Karpas-422 (cell line): ENCODE measurements at places on chromosomes 11 and 22. TPM values are rescaled to one million over a fixed set of nuclear protein-coding genes. Genes with fewer than 3 reads are reported as not detected.

DNA sequence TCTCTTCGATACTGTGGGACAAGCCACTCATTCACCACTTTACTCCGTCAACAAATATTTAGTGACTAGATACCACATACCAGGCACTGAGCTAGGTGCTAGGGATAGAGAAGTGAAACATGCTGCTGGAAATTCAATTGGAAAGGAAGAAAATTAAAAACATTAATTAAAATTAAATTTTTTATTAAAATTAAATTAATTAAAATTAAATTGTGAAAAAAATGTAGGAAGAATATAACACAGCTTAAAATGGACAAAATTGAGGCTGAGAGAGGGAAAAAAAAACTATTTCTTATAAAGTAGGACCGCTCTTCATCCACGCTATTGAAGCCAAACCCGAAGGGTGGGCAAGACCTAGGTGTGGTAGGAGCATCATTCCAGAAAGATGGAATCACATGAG is 23.6 kb upstream of the LRRC55 start:
- no peak for DNase-seq
- H3K27me3 ChIP-seq, result no peaks in the 10 kb centered on the region
- no peaks in the 10 kb centered on the region for H3K36me3 ChIP-seq
- no peak overlapping the region for H3K4me3 ChIP-seq
- H3K4me1 ChIP-seq, result peaks cover 8% of the 10 kb centered on the region
- H3K27ac ChIP-seq, result no peak overlapping the region

- no peak overlapping the region for H3K27ac ChIP-seq
- no peak for DNase-seq
- peaks cover 14% of the 10 kb centered on the region for H3K4me1 ChIP-seq
- no peaks in the 10 kb centered on the region for H3K27me3 ChIP-seq
- no peak overlapping the region for H3K4me3 ChIP-seq
- H3K36me3 ChIP-seq, result no peaks in the 10 kb centered on the region
Measured at GRCh38 chr11:130804306-130805076, 111.8 kb downstream of the SNX19 start.

GRCh38 chr11:121225382-121225781 is 67.2 kb upstream of the SC5D start:
- no peak overlapping the region for H3K4me3 ChIP-seq
- no peaks in the 10 kb centered on the region for H3K27me3 ChIP-seq
- H3K27ac ChIP-seq, result no peak overlapping the region

DNA sequence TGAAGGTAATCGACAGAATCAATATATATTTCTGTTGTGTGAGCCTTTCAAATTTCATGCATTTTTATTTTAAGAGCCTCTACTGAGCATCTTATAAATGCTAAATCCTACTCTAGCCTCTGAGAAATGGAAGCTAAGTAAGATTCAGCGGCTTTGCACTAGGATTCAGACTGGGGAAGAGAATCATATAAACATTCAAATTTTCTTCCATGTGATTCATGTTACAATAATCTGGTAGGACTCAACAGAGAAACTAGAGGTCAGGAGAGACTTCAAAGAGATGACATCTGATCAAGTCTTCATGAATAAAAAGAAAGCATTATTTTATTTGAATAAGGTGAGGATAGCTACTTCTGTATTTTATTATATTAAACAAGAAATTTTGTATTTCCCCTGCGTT is 538.9 kb downstream of the DLG2 start:
- H3K27ac ChIP-seq, result no peak overlapping the region
- H3K36me3 ChIP-seq, result no peaks in the 10 kb centered on the region
- no peaks in the 10 kb centered on the region for H3K27me3 ChIP-seq
- H3K4me1 ChIP-seq, result no peaks in the 10 kb centered on the region

GRCh38 chr11:73234471-73235181 is 16.5 kb downstream of the P2RY2 start:
- no peaks in the 10 kb centered on the region for H3K4me1 ChIP-seq
- DNase-seq, result no peak
- H3K36me3 ChIP-seq, result no peaks in the 10 kb centered on the region
- H3K4me3 ChIP-seq, result no peak overlapping the region

The OR5M3 gene
- not detected in 2 replicates for total RNA-seq

DNA sequence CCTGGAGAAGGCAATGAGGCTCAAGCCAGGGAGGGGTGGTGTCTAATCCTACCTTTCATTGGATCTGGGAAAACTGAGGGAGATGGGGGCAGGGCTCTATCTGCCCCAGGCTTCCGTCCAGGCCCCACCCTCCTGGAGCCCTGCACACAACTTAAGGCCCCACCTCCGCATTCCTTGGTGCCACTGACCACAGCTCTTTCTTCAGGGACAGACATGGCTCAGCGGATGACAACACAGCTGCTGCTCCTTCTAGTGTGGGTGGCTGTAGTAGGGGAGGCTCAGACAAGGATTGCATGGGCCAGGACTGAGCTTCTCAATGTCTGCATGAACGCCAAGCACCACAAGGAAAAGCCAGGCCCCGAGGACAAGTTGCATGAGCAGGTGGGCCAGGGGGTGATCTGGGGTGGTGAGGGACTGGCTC is at the start of gene FOLR1:
Gene FOLR1, plus strand, starts transcription at position 180 of the 421 bp plus-strand sequence. Its CDS starts 34 bp downstream, at position 214.
- no peaks in the 10 kb centered on the region for H3K4me1 ChIP-seq
- no peaks in the 10 kb centered on the region for H3K36me3 ChIP-seq
- H3K27ac ChIP-seq, result no peak within 1 kb of the TSS
- H3K4me3 ChIP-seq, result no peak within 1 kb of the TSS

The LSP1 gene
- 46.9 and 115 TPM in 2 replicates for total RNA-seq

The GGTLC3 gene
- not detected in 2 replicates for total RNA-seq

DNA sequence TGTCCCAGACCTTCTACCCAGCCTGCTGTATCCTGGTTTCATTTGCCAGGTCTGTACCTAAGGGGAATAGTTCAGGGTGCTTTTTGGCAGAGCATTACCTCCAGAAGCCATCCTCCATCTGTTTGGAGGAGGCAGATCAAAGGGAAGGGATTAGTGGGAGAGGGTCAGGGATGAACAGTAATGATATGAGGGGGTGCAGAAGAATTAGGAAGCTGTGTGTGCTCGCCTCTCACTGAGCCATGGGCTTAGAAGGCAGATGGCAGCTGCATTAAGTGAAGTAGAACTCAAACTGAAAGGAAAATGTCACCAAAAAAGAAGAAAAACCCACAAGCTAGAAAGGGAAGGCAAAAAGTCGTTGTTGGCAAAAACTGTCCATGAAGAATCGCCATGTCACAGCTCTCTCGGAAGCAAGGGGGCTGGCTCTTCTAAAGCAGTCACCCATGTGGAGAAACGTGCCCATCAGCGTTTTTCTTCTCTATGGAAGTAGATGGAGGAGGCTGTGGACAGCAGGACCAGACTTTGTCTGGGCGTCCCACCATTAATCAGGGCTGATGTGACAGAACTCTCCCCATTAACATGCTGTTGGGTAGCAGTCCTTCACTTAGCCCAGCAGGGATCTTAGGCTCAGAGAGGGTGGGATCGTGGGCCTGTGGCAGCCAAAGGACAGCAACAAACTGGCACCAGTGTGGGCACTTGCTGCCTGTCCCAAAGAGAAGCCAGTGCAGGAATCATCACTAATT is 46.8 kb downstream of the CEP164 start:
- no peak for DNase-seq
- no peak overlapping the region for H3K4me3 ChIP-seq

The MMP20 gene
- total RNA-seq, result not detected in 2 replicates

GRCh38 chr11:72160319-72160718 is 24.8 kb downstream of the FOLR3 start:
- no peaks in the 10 kb centered on the region for H3K27me3 ChIP-seq
- H3K36me3 ChIP-seq, result no peaks in the 10 kb centered on the region
- no peaks in the 10 kb centered on the region for H3K4me1 ChIP-seq
- H3K27ac ChIP-seq, result no peak overlapping the region

The FJX1 gene
- not detected in 2 replicates for total RNA-seq

DNA sequence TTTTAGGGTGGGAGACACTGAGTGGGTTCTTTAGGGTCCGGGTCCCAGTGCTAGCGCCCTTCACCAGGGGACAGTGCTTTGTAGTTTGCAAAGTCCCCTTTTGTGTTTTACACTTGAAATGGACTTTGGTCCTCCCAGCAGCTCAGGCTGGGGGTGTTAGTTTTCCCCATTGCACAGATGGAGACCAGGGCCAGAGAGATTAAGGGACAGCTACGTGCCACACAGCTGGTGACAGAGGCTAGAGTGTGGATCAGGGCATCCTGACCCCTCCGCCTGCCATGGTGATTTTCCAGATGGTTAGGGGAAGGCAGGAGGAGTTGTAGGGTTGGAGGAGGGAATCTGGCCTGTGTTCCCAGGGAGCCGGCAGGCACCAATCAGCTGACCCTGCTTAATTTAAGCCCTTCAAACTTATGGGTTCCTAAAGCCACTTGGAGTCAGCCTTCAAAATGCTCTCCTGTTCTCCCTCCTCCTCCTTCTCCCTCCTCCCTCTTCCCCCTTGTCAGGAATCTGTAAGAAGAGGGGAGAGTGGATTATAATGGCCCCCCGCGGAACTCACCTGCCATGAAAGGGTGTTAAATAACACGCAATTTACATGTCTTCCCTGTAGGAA is 22.5 kb upstream of the MPPED1 start:
- no peaks in the 10 kb centered on the region for H3K27me3 ChIP-seq
- H3K4me3 ChIP-seq, result no peak overlapping the region
- no peak for DNase-seq
- H3K36me3 ChIP-seq, result no peaks in the 10 kb centered on the region

- H3K4me3 ChIP-seq, result no peak overlapping the region
- no peak overlapping the region for H3K27ac ChIP-seq
- DNase-seq, result no peak
- H3K36me3 ChIP-seq, result no peaks in the 10 kb centered on the region
- H3K27me3 ChIP-seq, result no peaks in the 10 kb centered on the region
Measured at GRCh38 chr11:119483881-119484371, 61.0 kb upstream of the THY1 start.

GRCh38 chr11:65069217-65069616 is 10.9 kb upstream of the NAALADL1 start:
- H3K27me3 ChIP-seq, result no peaks in the 10 kb centered on the region
- H3K36me3 ChIP-seq, result no peaks in the 10 kb centered on the region
- no peak overlapping the region for H3K27ac ChIP-seq
- DNase-seq, result no peak
- no peak overlapping the region for H3K4me3 ChIP-seq

DNA sequence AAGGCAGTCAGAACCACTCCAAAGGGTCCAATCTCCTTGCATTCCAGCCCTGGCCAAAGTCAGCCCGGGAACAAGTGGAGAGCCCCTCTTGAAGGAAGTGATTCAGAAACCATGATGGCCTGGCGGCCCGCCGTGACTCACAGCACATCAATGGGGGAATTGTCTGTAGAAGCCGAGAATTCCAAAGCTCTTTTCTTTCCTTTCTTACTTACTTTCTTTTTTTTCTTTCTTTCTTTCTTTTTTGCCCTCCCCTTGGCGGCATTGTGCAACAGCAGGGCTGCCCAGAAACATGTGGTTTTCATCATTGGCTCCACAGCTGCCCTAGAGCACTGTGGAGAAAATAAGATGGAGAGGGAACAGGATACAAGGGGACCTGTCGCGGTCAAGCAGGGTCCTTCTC is 140.2 kb upstream of the TIMP3 start:
- no peaks in the 10 kb centered on the region for H3K36me3 ChIP-seq
- H3K27ac ChIP-seq, result no peak overlapping the region
- no peaks in the 10 kb centered on the region for H3K27me3 ChIP-seq
- DNase-seq, result no peak

- H3K4me3 ChIP-seq, result no peak overlapping the region
- no peaks in the 10 kb centered on the region for H3K27me3 ChIP-seq
- H3K27ac ChIP-seq, result no peak overlapping the region
- no peaks in the 10 kb centered on the region for H3K4me1 ChIP-seq
- DNase-seq, result no peak
Measured at GRCh38 chr11:100484948-100485347, 202.1 kb upstream of the ARHGAP42 start.

The GGTLC2 gene
- not detected in 2 replicates for total RNA-seq

The SLC29A2 gene
- 0.15 and 0.90 TPM in 2 replicates for total RNA-seq

The TMA7B gene
- not detected in 2 replicates for total RNA-seq

The MUC5AC gene
- total RNA-seq, result not detected in 2 replicates

DNA sequence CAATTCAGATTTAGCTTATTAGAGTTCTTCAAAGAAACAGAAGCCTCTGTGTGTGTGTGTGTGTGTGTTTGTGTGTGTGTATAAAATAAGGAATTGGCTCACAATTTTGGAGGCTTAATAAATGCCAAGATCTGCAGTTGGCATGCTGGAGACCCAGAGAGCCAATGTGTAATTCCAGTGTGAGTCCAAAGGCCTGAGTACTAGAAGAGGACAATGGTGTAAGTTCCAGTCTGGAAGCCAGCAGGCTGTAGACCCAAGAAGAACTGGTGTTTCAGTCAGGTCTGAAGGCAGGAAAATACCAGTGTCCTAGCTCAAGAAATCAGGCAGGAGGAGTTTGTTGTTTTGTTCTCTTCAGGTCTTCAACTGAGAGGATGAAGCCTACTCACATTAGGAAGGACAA is 20.0 kb downstream of the TMEM135 start:
- H3K36me3 ChIP-seq, result peaks cover 4% of the 10 kb centered on the region; the same call in 1 of the 2 replicates
- no peak for DNase-seq
- no peaks in the 10 kb centered on the region for H3K4me1 ChIP-seq
- no peak overlapping the region for H3K27ac ChIP-seq
- no peaks in the 10 kb centered on the region for H3K27me3 ChIP-seq

- peak overlapping the region; percentile 32; the same call in 1 of the 2 replicates for H3K4me3 ChIP-seq
- peaks cover 5% of the 10 kb centered on the region; the same call in 1 of the 2 replicates for H3K36me3 ChIP-seq
- no peaks in the 10 kb centered on the region for H3K27me3 ChIP-seq
- DNase-seq, result peak; percentile 92
Measured at GRCh38 chr11:62680825-62681240, 2.0 kb upstream of the UBXN1 start.

- no peaks in the 10 kb centered on the region for H3K36me3 ChIP-seq
- H3K27me3 ChIP-seq, result no peaks in the 10 kb centered on the region; the same call in 1 of the 2 replicates
- peaks cover 31% of the 10 kb centered on the region for H3K4me1 ChIP-seq
- no peak overlapping the region; the same call in 1 of the 2 replicates for H3K4me3 ChIP-seq
Measured at GRCh38 chr11:1839924-1840779, 1.4 kb downstream of the TNNI2 start.

DNA sequence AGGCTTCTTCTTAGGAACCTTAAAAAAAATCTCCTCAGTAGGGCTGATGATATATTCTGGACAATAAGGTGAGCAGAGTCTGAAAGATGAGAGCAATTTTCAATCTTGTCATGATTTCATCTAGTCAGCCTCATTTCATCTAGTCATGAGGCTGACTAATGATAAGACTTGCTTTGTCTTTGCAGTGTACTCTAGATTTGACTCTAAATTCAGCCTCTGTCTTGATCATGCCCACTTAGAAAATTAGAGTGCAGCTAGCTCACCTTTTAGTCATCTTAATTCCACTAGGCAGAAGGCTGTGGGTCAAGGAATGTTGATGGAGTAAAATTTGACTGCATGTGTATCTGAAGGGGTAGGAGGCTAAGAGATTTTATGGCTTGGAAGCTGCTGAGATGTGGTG is 5.5 kb downstream of the EHF start:
- H3K4me1 ChIP-seq, result no peaks in the 10 kb centered on the region
- H3K27ac ChIP-seq, result no peak overlapping the region
- H3K4me3 ChIP-seq, result no peak overlapping the region
- H3K36me3 ChIP-seq, result no peaks in the 10 kb centered on the region

The SERPINH1 gene
- total RNA-seq, result 10.5 and 16.1 TPM in 2 replicates
